ENCODE measurements at places on chromosomes 7 and 10. TPM values are rescaled to one million over a fixed set of nuclear protein-coding genes. Genes with fewer than 3 reads are reported as not detected.

- DNase-seq: no peak
Measured at GRCh38 chr10:125158275-125158600, 2.1 kb downstream of the CTBP2 start.

DNA sequence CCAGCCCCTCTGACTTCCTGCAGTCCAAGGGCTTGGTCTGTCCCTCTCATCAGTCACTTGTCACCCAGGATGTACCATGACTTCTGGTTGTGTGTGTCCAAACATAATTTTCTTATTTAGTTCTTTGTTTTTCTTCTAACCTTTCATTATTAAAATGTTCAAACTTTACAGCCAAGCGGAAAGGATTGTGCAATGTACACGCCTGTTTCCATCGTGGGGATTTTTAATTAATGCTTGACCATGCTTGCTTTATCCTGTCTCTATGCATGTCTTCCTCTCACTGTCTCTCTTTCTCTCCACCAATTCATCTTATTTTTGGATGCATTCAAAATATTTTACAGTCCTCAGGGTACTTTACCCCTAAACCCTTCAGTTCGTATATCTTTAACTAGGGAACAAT lies 26.2 kb upstream of the ZNF488 start:
- no peak for DNase-seq

DNA sequence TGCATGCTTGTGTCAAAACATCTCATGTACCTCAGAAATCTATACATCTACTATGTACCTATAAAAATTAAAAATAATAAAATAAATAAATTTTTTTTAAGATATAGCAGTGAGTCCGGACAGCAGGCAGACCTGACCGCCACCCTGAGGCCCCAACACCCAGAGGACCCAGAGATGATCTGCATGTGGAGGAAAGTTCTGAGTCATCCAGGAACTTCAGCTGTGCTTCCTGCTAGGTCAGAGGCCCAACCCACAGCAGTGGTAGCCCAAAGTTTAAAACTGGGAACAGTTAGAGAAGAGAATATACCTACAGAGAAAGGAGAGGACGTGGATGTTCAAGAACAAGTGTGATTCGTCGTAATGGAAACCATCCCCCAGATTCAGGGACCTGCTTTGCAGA lies 683.7 kb upstream of the NRP1 start:
- no peak for DNase-seq

- no peak for DNase-seq
Measured at GRCh38 chr7:6262221-6262620, 10.2 kb downstream of the CYTH3 start.

GRCh38 chr7:81114633-81115032 lies 195.8 kb upstream of the SEMA3C start:
- DNase-seq: no peak

- no peak for DNase-seq
Measured at GRCh38 chr10:34327184-34327583, 487.9 kb downstream of the PARD3 start.

- DNase-seq: no peak
Measured at GRCh38 chr10:17226891-17227303, 1.1 kb upstream of the VIM start.

GRCh38 chr7:151394076-151395035 lies 15.5 kb downstream of the WDR86 start:
- no peak for DNase-seq

DNA sequence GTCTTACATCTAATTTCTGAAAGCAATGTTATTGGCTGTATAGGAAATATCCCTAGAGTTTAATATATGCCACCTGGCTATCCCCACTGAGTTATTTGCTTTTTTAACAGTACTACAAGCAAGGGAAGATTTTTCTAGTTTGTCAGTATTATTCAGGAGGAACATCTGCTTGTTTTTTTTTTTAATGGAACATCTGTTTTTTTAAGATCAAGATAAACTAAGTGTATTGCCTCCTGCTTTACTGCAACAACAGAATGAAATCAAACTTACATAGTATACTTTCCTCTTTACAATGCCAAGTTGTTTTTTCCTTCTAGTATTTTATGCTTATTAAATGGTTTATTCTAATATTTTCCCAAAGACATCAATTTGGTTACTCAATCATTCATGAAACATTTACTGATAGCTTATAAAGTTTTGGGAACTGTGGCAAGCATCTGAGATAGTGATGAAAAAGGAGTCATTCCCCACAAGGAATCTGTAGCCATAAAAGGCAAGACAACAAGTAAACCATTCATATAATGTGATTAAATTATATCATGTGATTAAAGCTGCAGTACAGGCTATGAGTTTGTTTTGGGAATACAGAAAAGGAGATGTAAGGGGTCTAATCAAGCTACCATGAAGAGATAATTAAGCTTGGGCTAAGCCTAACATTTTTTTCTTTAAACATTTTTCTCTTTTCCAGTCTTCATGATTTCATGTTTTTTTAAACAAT lies 17.4 kb downstream of the MTPN start:
- no peak for DNase-seq

- DNase-seq: peak; percentile 52
Measured at GRCh38 chr10:128268015-128268722, 141.9 kb upstream of the MKI67 start.

FOXP2 gene
- 82.1 TPM for polyA plus RNA-seq

SFMBT2 gene
- 4.4 TPM for polyA plus RNA-seq

- no peak for DNase-seq
Measured at GRCh38 chr7:116576350-116577319, 51.8 kb downstream of the CAV1 start.

DNA sequence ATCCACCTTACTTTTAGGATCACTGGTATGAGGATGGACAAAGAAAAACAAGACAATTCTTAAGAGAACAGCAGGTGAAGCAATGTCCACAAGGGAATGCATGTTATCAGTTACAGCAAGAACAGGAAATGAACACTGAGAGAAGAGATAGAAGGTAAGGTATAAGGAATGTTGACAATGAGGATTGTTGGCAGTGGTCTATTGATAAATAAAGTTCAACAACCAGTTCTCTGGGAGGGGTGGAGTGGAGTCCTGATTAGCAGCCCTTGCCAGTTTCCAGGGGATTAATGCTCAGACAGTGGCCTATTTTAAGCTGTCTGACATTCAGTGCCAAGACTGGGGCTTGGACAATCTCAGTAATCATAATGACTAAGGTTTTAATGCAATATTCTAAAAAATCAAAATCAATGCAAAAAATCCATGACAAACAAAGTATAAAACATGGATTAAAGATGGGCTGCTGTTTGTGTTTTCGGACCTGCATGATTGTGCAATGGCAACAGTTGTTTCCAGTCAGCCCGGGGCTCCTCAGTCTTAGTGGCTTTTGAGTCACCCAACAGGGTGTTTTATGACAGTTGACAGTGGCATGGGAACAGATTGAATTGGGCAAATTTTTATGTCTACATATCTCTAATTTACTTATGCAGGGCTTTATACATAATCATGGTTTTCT lies 13.8 kb upstream of the AKR1B1 start:
- DNase-seq: no peak

GRCh38 chr10:71597821-71598498 lies 121.6 kb downstream of the C10orf105 start:
- DNase-seq: no peak

- no peak for DNase-seq
Measured at GRCh38 chr10:126215746-126216631, 172.3 kb downstream of the ADAM12 start.

- DNase-seq: no peak
Measured at GRCh38 chr7:115122388-115122787, 200.5 kb downstream of the MDFIC start.

All from right lung (tissue), 10 donors.